ENCODE measurements at places on chromosomes 12 and 14. TPM values are rescaled to one million over a fixed set of nuclear protein-coding genes. Genes with fewer than 3 reads are reported as not detected.

MGP gene
- total RNA-seq = 45.0 TPM

ARG2 gene
- 3.5 TPM for total RNA-seq

LBHD2 gene
- total RNA-seq = not detected

SLIRP gene
- total RNA-seq = 234 TPM

TDG gene
- total RNA-seq = 15.2 TPM
